ENCODE measurements at places on chromosomes 3 and 15.

DNA sequence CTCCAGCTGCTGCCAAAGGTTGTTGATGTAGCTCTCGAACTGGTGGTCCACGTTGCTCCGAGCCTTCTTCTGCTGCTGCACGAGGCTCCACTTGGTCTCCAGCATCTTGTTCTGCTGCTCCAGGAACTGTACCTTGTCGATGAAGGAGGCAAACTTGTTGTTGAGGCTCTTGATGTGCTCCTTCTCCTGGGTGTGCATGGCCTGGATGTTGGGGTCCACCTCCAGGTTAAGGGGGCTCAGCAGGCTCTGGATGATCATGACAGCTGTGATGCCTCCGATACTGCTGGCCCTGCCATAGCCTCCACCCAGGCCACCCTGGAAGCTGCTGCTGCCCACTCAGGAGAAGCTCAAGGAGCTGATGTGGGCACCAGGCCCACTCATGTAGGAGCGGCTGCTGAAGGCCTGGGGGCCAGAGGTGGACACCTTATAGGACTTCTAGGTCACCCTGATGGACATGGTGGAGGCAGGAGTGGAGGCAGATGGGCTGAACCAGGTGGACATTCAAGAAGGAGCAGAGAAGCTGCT lies 14.9 kb upstream of the PSTPIP1 start:
- no peak for DNase-seq

GRCh38 chr3:1664266-1664665 lies 434.4 kb upstream of the CNTN4 start:
- DNase-seq = no peak

DNA sequence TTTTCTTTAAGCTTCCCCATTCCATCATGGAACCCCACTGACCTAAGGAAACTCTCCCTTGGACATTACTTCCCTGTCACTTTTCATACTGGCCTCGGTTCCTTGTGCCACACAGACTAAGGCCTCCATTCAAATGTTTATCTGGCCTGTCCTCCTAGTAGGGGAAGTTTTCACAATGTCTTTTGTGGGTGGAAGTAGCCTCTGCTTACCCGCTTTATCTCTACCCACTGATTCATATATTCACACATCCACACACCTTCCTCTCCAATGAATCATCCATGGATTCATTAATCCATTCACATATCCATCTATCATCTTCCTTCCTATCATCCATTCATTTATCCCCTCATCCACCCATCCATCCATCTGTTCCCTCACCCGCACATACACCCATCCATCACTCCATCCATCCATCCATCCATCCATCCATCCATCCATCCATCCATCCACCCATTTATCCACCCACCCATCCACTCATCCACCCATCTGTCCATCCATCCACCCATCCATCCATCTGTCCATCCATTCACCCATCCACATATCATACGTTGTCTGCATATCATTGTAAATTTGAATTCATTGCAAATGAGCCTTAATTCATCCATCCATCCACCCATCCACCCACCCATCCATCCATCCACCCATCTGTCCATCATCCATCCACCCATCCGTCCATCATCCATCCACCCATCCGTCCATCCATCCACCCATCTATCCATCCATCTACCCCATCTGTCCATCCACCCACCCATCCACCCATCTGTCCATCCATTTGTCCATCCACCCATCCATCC lies 49.1 kb downstream of the IQSEC1 start:
- DNase-seq = no peak

DNA sequence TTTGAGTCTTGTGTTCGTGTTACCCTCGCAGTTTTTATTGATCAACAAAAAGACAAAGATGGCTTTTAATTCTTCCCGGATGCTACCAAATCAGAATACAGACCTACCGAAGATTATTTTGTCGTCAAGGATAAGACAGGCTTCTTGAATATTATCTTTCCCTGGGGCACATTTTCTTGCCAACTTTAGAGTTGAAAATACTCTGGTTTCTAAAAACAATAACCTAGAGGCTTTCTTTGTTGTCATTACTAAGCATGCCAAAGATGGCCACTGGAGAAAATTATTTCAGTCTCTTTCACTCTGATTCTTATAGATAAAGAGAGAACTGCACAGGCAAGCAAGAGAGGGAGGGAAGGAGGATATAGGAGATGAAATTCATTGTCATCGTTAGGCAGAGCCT lies 33.9 kb downstream of the OXNAD1 start:
- no peak for DNase-seq

DNA sequence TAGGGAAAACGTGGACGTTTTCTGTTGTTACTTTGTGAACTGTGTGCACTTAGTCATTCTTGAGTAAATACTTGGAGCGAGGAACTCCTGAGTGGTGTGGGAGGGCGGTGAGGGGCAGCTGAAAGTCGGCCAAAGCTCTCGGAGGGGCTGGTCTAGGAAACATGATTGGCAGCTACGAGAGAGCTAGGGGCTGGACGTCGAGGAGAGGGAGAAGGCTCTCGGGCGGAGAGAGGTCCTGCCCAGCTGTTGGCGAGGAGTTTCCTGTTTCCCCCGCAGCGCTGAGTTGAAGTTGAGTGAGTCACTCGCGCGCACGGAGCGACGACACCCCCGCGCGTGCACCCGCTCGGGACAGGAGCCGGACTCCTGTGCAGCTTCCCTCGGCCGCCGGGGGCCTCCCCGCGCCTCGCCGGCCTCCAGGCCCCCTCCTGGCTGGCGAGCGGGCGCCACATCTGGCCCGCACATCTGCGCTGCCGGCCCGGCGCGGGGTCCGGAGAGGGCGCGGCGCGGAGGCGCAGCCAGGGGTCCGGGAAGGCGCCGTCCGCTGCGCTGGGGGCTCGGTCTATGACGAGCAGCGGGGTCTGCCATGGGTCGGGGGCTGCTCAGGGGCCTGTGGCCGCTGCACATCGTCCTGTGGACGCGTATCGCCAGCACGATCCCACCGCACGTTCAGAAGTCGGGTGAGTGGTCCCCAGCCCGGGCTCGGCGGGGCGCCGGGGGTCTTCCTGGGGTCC lies at the start of gene TGFBR2:
Gene TGFBR2, plus strand, starts transcription at position 301 of the 731 bp plus-strand sequence. Its CDS starts 283 bp downstream, at position 584.
- DNase-seq = peak; percentile 88

- no peak for DNase-seq
These were observed 87.0 kb downstream of the SV2B start for GRCh38 chr15:91186904-91187656.

DNA sequence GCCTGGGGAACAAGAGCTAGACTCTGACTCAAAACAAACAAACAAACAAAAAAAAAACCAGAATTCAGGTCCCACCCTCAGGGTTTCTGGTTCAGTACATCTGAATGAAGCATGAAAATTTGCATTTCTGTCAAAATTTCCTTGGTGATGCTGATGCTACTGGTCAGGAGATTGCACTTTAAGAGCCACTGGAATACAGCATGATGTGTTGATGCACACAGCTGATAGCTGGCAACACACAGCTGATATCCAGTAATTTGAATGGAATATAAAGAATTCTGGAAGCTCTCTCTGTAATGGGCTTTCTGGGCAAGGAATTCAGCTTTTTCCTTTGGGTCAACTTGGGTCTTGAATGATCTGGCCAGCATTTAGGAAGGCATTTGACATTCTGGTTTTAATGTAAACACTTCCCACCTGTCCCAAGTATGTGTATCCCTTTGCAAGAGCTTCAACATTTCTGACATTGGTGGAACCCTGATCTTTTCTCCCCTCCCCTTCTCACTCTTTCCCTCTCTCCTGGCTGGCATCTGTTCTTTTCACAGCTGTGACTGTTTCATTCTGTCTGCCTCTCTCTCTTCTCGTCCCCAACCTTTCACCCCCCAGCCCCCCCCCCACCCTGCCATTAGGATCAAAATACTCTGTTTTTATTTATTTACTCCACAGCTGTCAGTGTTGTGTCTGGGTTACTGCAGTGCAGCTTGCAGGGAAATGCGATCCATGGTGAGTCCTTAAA lies 189.5 kb downstream of the TPRG1 start:
- no peak for DNase-seq

DNA sequence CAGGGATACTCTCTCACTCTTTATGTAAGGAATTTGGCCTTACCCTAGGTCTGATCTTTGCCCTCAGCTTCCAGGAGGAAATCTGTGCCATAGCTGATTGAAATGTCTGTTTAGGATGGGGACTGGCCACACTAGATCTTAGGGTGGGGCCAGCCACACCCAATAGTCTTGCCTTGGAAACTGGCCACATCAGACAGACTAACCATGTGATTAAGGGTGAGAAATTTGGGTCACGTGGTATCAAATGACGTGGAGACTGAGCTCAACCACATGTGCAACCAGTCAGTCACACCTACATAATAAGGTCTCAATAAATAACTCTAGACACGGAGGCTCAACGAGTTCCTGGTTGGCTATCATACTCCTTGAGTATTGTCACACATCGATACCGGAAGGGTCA lies 113.5 kb downstream of the CNTN3 start:
- no peak for DNase-seq
